ENCODE measurements at places on chromosomes 6 and 20.

DNA sequence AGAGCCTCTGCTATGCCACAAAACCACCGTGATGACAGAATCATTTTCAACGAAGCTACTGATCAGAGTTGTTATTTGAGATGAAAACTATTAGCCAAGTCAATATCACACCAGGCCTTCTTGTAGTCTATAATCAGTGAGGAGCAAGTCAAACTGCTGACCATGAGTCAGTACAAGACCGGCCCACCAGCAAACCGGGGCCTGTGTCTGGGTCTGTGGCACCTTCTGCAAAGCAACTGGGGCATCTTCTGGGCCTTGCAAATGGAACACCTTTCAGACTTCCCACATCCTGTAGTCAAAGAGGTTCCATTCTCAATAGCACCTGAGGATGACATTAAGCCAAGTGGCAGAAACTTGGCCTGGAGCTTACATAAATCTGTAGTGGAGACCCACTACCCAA, 38.5 kb downstream of the CPXM1 start:
- no peak for ATAC-seq

GRCh38 chr6:170487707-170488329, 65.3 kb downstream of the PSMB1 start:
- ATAC-seq = no peak

- no peak for ATAC-seq
These were observed 51.1 kb downstream of the STAU1 start for GRCh38 chr20:49136817-49137571.

DNA sequence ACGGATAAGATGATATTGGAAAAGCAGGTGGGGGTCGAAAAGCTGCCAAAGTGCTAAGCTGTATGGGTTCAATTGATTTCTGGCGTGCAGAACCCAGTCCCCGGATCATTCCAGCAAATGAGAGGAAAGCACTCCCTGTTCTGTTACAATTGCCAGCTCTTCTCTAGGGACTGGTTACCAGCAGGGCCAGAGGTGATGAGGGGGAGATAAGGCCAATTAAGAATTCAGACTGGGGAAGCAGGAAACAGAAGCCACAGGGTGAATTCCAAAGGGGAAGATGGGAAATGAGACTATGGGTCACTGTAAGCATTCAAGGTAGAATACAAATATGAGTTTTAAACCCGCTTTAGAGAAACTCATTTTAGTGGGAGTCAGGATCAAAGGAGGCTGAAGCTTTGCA, 349.4 kb upstream of the MAP3K7 start:
- ATAC-seq = no peak

- ATAC-seq = no peak
These were observed 474.9 kb upstream of the AGPAT4 start for GRCh38 chr6:161748535-161749416.

DNA sequence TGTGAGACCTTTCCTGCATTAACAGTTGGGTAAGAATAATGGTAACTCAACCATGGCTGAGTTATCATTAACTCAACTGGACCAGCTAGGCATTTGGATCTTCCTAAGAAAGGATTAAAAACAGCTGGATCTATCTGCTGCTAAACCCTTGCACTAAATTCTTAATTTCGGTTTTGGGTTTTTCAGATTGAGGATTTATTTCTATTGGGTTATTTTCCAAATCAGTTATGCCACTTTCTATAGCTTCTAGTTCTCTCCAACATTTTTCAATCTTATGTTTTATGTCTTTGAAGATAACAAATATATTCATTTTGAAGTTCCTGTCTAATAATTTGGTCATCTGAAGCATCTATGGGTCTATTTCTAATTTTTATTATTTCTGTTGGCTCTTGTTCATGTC, 92.5 kb downstream of the KIF13A start:
- ATAC-seq = no peak

DNA sequence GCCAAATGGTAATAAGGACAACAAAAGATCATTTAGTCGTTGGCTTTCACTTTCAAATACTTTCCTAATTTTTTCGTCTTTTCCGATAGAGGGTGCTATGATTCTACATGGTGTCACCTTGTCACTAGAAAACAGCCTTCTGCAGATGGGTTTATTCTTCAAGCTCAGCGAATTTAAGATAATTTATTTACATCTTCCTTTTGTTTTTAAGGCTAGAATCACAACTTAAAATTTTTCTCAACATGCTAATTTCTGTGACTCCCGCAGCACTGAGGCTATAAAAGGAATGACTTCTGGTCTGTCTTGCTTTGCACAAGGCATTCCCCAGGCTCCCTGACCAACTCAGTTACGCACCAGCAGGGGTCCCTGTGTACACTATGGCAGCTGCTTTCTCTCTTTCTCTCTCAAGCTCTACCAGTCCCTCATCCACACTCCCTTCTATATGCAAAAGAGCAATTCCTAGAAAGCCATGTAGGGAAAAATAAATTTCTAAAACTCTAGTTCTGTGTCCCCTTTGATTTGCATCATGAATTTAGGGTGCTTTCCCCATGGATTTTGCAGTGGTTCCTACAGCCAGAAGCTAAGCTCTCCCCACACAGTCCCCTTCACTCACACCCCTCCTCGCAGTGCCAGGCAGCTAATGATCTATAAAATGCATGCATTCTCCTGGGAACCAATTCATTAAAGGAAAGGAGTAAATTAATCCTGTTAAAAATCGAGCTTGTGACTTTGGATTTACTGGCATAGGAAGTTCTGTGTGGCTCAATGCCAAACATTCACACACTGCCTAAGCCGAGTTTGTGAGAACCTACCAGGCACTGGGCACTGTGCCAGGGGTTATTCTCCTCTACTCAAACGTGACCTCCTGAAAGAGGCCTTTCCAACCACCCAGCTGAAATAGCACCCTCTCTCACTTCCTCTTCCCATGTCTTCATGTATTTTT, 74.5 kb downstream of the DCDC2 start:
- peak; percentile 67 for ATAC-seq

DNA sequence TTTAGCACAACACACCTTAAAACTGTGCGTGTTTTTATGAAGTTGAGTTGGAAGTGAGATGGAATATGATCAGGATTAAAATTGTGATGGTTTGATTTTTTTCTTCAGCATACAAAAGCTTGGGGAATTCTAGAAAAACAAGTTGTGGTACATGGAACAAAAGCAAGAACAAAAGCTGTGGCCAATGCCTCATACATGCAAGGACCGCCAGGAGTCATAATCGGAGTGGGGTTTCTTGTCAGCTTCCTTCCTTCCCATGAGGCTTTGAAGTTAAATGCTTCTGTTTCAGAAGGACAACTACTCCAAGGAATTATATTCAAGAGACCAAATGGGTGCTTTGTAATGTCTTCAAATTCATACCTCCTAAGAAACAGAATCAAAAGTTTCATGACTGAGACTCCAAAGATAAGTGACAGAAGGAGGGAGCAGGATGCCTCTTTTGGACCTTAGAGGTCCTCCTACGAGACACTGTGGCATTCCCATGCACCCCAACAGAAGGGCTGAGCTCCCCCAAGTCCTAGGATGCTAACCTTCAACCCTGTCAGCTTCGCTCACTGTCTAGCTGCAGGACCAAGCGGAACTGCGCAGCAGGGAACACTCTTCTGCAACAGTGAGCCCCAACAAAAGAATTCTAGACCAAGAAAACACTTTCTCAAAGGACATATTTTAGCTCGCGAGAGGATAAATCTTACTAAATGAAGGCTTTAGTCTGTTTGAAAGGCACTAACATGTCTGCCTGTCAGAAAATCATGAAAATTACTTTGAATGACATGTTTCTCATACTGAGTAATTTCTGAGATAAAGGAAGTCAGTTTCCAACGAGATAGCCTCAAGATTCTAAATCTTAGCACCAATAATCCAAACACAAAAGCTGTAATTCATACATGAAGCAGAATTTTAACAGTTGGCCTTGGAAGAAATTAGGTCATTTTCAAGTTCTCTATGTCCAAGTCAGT, 108.5 kb upstream of the NHSL1 start:
- no peak for ATAC-seq

- ATAC-seq = no peak
These were observed 3.7 kb downstream of the CTSA start for GRCh38 chr20:45894797-45895196.

DNA sequence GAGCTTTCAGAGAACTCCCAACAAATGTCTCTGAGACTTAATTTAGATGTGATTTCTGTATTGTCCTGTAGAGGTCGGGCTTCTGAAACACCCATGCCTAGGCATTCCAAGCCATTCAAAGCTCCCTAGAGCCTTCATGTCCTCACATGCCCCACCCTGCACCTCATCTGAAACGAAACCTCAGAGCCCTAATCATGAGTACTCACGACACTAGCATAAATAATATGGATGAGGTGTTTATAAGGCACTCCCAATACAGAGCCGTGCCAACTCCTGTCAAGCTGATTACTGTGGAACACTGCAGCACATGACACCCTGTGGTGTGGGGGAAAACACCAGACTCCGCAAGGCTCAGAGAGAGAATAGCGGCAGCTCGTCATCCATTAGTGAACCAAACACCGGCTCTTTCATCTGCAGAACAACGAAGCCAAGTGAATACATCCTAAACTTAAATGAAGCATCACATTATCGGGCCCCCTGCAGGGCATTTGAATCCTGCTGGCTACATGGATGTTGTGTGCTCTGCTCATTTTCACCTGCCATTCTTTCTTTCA, 83.8 kb downstream of the FNDC1 start:
- no peak for ATAC-seq

DNA sequence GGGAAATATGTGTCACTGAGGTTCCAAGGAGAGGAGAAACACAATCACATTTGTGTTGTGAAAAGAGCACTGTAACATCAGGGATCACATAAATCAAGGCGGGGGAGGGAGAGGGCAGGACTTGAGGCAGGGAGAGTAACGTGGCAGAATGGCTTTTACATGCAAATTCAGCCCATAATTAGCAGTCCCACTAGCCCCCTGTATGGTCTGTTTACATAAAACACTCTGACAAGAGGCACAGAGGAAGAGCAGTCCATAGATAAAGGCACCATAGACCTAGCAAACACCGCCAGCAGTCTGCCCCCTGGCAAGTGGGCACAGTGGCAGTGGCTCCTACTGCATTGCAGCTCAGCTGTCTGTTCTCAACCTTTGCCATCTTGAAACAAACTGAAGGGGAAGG, 82.7 kb downstream of the LYRM2 start:
- no peak for ATAC-seq

DNA sequence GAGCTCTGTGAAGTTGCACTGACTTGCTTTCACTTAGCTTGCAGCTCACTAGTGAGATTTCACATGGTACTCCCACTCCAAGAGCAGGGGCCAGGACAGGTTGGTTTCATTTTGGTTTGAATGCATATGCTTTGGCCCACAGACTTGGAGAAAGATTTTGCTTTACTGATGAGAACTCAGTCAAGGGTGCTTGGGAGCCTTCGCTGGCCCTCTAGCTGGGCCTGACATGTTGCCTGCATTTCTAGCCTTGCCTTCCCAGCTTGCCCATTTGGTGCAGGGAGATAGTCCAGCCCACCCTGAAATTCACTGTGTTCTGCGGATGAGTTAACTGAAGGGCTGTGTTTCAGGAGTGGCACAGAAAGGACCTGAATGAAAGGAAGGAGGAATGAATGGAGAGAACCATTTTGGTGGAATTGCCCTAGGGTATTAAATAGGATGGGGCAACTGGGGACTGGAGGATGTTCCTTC, 1.9 kb downstream of the SGK1 start:
- no peak for ATAC-seq

- ATAC-seq = no peak
These were observed 22.1 kb downstream of the MDGA1 start for GRCh38 chr6:37675606-37676005.

DNA sequence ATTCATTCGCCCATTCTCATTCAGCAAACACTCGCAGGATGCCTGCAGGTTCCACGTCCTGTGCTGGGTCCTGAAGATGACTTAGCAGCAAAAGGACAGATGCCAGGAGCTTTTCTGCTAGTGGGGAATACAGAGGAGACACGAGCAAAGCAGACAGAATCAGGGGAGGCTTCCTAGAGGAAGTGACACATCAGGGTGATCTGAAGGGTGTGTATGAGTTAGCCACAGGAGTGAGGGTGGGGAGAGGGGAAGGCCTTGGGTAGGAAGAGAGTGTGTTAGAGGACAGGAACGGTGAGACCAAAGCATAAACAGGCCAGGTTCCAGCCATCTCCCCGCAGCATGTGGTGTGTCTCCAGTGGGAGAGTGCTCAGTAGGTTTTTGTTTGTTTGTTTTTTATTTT, 73.4 kb upstream of the GTSF1L start:
- no peak for ATAC-seq

DNA sequence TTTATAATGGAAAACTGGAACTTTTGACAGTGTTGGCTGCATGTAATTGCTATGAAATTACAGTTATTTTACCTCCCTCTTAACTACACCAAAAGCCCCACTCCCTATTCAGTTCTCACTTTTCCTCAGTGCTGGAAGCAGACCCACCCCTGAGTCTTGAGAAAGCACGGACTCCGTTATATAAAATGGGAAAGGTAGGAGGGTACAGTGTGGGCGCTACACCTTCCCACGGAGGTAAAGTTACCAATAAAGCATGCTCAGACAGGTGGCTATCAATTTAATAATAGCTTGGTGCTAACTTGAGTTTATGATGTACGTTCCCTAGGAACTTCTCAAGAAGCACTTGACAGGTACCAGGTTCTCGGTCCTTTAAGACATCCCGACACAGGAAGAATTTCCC, 59.0 kb downstream of the CLIC5 start:
- ATAC-seq = no peak

DNA sequence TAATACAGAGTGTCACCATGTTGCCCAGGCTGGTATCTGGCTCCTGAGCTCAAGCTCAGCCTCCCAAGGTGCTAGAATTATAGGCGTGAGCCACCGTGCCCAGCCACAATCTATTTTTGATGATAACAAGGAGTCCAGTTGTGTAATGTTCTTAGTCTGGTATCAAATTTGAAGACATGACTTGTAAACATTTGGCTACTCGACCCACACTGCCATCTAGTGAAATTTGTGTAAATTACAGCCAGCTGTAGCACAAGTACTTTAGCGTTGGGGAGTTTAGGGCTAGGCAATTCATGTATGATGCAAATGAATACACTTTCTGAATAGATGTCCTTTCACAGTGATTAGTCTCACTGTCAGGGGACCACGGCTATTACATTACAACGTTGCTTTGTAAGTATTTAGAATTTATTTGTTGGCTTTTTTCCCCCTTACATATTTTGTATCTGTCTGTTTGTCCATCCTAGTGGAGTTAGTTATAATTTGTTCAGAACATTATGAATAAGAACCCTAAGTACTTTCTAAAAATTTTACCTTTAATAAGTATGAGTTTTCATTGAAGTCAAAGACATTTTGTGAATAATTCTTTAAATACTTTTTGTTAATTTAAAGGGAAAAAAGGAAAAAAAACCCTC, 139.7 kb downstream of the PRDM13 start:
- ATAC-seq = peak; percentile 31

GRCh38 chr20:4018023-4018748, 2.8 kb upstream of the RNF24 start:
- no peak for ATAC-seq

DNA sequence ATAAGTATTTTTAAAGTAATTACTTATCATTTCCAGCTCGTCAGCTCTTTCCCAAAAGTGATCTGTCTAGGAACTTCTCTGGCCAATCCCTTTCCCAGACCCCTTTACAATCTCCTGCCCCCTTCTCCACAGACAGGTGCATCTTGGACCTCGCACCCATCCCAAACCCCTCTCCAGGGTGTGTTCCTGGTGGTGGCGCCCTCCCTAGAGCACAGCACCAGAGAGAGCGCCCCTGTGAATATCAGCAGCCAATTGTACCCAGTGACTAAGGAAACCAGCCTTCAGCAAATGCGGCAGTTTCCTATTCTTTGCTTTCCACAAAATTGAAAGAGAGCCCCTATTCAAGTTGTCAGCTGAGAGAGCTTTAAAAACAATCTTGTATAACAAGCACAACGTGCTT, 157.7 kb downstream of the RNASET2 start:
- ATAC-seq = no peak
